ENCODE measurements at places on chromosomes 12 and 14. TPM values are rescaled to one million over a fixed set of nuclear protein-coding genes. Genes with fewer than 3 reads are reported as not detected.

CLEC7A gene
- total RNA-seq = not detected

CLEC2A gene
- not detected for total RNA-seq

DNA sequence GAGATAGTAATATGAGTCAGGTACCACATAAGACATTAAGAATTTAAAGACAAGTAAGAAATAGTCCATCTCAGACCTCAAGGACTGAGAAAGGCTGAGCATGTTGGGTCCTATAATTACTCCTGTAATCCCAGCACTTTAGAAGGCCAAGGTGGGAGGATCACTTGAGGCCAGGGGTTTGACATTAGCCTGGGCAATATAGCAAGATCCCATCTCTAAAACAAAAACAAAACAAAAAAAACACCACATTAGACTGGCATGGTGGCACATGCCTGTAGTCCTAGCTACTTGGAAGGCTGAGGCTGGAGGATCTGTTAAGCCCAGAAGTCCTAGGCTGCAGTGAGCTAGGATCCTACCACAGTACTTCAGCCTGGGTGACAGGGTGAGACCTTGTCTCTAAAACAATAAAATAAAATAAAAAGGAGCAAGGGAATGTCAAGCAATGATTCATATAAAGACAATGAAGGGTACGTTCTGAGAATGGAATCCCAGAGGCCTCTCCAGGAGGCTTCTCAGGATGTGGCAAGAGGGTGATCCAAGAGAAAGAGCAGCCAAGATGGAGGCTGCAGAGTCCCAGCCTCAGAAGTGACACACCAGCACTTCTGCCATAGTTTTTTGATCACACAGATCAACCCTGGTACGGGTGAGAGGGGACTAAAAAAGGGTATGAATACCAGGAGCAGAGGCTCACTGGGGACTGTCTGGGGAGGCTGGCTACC, 206.4 kb downstream of the CRADD start:
- DNase-seq = no peak

ACSM4 gene
- not detected for total RNA-seq

GRCh38 chr12:108363165-108363564, 24.1 kb upstream of the CMKLR1 start:
- no peak for DNase-seq

TAS2R10 gene
- total RNA-seq = 1.2 TPM

- no peak for DNase-seq
These were observed 585.6 kb downstream of the ETNK1 start for GRCh38 chr12:23210573-23210972.

GPR135 gene
- 3.5 TPM for total RNA-seq

GRCh38 chr12:120465756-120466155, 3.8 kb downstream of the SRSF9 start:
- DNase-seq = no peak

TESPA1 gene
- not detected for total RNA-seq

DNA sequence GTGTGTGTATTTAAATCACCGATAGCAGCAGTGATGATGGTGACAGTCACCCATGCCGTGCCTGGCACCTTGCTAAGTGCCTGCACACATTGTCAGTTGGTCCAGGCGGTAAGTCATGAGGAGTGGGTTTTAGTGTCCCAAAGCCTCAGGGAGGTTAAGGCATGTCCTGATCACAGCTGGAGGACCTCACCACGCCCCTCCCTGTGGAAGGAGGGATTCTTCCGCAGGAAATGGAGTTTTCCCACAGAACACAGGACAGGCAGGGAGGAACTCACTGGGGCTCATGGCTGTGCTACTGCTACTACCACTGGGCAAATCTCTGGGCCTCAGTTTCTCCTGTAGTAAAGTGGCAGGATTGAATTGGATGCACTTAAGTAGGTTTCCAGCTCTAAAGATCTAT, 142.3 kb downstream of the CACNA1C start:
- no peak for DNase-seq

- DNase-seq = no peak
These were observed 47.9 kb downstream of the NTF3 start for GRCh38 chr12:5479761-5480160.
